ENCODE measurements at places on chromosomes 5 and 9. TPM values are rescaled to one million over a fixed set of nuclear protein-coding genes. Genes with fewer than 3 reads are reported as not detected.
A peak's percentile ranks its signal among the peaks of the same experiment; 100 is the strongest.

PPP3R2 gene
- not detected for total RNA-seq

- DNase-seq = no peak
These were observed 57.7 kb upstream of the NXNL2 start for GRCh38 chr9:88477300-88477751.

CXCL14 gene
- 1.1 TPM for total RNA-seq

COL23A1 gene
- total RNA-seq = 2.6 TPM

PCDHGC4 gene
- total RNA-seq = 4.0 TPM

- DNase-seq = no peak
These were observed 1037.3 kb upstream of the ACO1 start for GRCh38 chr9:31347082-31347617.

MTMR12 gene
- 39.4 TPM for total RNA-seq

DNA sequence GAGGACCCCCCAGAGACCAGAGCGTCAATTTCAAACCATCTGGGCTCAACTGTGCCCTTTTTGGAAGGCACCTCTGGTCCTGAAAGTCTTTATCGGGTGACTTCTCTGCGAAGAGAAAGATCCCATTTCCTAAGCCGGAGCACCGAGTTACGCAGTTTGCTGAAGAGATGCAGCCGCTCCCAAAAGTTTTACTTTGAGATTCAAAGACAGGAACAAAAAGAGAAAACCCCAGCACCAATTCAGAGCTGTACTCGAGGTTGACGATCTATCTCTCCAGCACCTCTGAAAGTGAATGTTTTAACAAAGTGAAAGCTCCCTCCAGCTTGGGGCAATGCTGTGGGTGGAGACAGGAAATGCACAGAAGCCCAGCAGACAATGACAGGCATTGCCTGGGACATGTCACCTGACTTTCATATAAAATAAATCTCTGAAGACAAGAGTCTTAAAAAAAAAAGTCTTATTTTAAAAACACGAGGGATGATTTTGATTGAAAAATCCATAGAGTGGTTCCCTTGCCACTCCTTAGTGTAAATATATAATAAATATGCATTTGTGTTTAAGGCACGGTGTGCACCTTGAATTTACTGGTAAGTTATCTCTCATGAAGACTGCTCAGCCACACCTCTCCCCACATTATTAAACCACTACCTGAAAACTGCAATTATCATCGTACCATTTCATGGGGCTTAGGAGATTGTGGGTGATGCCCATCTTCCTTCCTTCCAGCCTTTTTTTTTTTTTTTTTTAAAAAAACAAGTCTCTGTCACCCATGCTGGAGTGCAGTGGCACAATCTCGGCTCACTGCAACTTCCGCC is 79.9 kb downstream of the FNBP1 start:
- peak; percentile 59 for DNase-seq
